ENCODE measurements at places on chromosomes 12 and 14.

DNA sequence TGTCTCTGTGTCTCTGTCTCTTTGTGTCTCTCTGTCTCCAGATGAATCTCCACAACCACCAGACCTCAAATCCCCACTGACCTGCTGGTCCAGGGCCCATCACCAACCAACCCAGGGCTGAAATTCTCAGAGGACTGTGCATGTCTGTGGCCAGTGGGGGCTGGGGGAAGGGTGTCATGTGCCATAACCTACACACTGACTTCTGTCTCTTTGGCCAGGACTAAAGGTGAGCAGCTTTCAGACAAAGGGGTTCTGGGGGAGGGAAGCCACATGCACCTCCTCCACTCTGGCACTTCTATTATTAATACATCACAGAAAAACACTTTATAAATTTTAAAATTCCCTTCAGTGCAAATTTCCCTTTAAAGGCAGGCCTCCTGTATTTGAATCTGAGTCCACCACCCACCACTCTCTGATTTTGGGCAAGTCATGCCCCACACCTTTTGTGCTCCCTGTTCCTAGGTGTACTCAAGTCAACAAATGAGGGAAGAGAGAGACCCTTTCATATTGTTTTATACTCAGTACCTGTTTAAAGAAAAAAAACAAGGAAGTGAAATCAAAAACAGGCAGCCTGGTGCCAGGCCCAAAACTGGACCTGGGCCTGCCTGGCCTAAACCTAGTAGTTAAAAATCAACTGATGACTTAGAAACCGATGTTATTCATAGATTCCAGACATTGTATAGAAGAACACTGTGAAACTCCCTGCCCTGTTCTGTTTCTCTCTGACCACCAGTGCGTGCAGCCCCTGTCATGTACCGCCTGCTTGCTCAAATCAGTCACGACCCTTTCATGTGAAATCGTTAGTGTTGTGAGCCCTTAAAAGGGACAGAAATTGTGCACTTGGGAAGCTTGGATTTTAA lies 80.2 kb downstream of the TUNAR start:
- H3K4me1 ChIP-seq, result no peaks in the 10 kb centered on the region
- H3K4me3 ChIP-seq, result no peak overlapping the region
- H3K27me3 ChIP-seq, result no peaks in the 10 kb centered on the region
- no peak overlapping the region for H3K27ac ChIP-seq
- no peaks in the 10 kb centered on the region for H3K36me3 ChIP-seq
- DNase-seq, result no peak

DNA sequence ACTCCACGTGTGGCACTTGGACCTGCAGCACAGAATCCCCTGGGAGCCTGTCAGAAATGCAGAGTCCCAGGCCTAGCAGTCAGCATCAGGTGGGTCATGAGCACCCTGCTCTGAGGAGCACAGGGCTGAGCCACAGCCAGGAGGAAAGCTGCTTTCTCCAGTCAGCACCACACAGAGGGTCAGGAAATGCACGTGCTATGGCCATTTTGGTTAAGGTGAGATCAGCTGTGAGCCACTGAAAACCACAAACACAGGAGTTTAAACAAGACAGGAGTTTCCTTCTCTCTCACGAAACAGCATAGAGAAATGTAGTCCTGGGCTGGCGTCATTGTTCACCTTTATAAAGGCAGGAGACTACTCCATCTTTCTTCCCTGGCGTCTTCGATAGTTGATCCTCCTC lies 204.5 kb upstream of the SFSWAP start:
- H3K27ac ChIP-seq, result no peak overlapping the region
- H3K4me1 ChIP-seq, result peaks cover 7% of the 10 kb centered on the region
- peaks cover 2% of the 10 kb centered on the region for H3K27me3 ChIP-seq
- H3K4me3 ChIP-seq, result no peak overlapping the region
- DNase-seq, result no peak

DNA sequence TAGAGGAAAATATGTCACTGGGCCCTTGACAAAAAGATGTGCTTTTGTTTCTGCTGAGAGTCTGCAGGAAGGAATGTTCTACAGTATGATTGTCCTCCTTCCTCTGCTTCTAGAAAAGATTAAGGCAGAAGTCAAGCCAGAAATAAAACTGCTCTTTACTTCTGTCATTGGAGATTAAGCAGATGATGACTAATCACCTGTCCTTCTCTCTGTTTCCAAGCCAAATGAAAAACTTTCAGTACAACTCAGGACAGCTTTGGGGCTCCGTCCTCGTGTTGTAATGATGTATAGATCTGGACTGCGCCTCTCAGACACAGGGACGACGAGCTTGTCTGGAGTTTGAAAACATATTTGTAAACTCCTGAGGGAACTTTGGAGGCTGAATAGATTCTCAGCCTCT lies 159.3 kb downstream of the DYRK2 start:
- H3K27ac ChIP-seq, result no peak overlapping the region
- H3K4me1 ChIP-seq, result peaks cover 14% of the 10 kb centered on the region
- no peak for DNase-seq

DNA sequence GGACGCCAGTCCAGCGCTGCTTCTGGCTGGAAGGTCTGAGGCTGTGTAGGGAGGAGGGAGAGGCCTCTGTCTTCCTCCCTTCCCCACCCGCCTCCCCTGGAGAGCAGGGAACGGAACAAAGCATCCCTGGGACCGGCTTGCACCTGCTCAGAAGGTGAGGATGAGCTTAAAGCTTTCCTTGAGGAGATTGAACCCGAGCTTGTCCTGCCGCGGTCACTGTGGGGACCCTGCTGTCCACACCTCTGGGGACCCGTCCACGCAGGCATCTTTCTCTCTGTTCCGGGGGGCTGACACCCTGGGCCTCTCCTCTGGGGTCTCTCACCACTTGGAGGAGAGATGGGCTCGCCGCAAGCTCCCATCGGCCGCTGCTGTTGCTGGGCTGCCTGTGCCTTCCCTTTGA lies 33.2 kb upstream of the SFSWAP start:
- peaks cover 12% of the 10 kb centered on the region for H3K4me1 ChIP-seq
- peaks cover 2% of the 10 kb centered on the region for H3K27me3 ChIP-seq
- DNase-seq, result no peak
- H3K4me3 ChIP-seq, result no peak overlapping the region

GRCh38 chr12:9406564-9407424 lies 198.6 kb upstream of the PZP start:
- H3K27ac ChIP-seq, result no peak overlapping the region
- peaks cover under 1% of the 10 kb centered on the region for H3K4me1 ChIP-seq
- peaks cover 3% of the 10 kb centered on the region for H3K36me3 ChIP-seq

- no peak overlapping the region for H3K27ac ChIP-seq
- H3K27me3 ChIP-seq, result no peaks in the 10 kb centered on the region
- H3K36me3 ChIP-seq, result no peaks in the 10 kb centered on the region
- H3K4me1 ChIP-seq, result peaks cover 2% of the 10 kb centered on the region
These were observed 4.5 kb upstream of the RPGRIP1 start for GRCh38 chr14:21275261-21275858.

DNA sequence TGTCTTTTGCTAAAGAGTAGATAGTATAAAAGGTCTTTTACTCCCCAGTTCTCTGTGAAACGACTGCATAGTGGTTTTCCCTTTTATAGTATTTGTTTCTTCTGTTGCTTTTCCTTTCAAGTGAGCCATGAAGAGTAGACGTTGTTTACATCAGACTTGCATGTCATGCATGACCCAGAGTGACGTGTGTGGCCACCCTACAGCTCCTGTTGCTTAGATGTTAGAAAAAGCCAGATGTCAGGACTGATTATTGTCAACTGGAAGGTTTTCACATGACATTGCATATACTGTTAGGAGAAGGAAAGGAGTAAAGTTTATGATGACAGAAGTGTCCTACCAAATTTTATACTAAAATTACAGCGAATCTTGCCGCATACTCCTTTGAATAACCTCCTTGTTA lies 1.3 kb upstream of the RD3L start:
- no peaks in the 10 kb centered on the region for H3K36me3 ChIP-seq
- H3K27me3 ChIP-seq, result peaks cover 19% of the 10 kb centered on the region
- DNase-seq, result no peak
- no peak overlapping the region for H3K4me3 ChIP-seq
- H3K4me1 ChIP-seq, result no peaks in the 10 kb centered on the region

Measured in activated T-helper 2 cell treated with anti-CD3 and anti-CD28 coated beads, Interferon-gamma antibody, Interleukin-2, Interleukin-4, amounts not matched to agents 10 μg/mL and 5 μg/mL and 100 μg/mL, durations not matched to agents 14 hours and 24 hours and 36 hours (primary cell).